ENCODE measurements at places on chromosomes 7 and 10.

GRCh38 chr7:151428378-151429236 is 11.3 kb downstream of the CRYGN start:
- DNase-seq, result no peak

DNA sequence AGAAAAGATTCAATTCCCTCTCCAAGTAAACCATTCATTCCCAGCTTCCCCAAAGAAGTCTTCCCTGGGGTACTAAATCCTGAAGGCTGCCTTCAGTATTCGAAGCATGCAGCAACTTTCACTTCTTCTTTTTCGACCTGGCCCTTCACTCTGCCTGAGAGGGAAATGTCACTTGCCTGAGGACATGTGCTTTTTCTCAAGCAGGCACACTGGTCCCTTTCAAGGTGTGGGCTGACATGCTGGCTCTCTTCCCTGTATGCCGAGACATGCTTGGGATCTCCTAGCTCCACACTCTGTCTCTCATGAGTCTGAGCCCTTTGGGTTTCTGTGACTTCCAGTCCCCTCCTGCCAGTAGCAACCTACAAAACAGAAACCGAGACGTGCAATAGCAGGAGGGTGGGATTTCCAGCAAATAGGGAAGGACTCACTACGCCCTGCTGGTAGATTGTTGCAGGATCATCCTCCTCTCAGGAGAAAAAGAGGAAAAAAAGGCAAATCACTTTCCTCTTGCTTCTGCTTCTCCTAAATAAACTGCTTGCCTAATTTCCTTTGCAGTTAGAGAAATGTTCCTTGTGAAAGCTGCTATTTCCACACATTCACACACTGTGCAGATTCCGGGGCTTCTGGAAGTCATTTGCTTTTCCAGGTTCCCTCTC is 33.5 kb downstream of the FIGNL1 start:
- no peak for DNase-seq

DNA sequence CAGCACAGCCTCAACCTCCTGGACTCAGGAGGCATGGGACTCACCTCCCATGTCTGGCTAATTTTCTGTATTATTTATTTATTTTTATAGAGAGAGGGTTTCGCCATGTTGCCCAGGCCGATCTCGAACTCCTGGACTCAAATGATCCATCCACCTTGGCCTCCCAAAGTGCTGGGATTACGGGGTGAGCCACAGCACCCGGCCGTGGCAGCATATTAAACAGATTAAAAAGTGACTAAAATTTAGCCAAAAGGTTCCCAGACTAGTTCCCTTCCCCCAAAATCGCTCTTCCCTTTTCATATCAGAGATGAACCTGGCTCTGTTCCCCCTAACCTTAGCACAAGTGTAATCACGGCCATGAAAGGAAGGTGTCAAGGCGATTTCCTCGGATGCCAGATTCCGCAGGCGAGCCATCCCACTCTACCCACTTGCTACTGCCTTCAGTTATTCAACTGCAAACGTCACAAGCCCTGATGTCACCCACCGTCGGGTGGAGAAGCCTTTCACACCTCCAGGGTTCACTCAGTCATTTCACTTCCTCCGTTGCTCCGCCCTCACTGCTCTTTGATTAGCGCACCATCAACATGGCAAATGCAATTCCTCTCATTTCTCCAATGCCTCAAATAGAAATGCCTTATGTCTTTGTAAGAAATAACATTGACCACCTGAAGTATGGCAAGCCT is 104.7 kb upstream of the RHEB start:
- no peak for DNase-seq

- no peak for DNase-seq
Observed at GRCh38 chr7:33981671-33982424, 76.5 kb downstream of the BMPER start.

DNA sequence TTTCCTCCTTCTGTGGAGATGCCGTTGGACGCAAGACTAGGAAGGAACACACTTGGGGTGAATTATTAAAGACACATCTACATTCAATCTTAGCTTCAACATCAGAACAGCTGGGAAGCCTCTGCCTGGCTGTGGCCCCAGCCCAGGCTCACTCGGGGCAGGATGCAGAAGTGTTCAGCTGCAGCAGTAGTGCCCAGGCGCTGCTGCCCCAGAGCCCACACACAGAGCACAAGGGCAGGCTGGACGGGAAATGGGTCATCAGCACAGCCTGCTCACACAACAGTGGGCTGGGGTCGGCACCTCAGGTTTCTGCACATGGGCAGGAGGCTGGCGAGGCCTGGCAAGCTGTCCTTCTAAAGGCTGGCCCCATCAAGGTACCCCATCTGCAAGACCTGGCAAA is 42.5 kb downstream of the NOD1 start:
- DNase-seq, result no peak

GRCh38 chr7:27890205-27890849 is 150.4 kb downstream of the TAX1BP1 start:
- DNase-seq, result no peak

- no peak for DNase-seq
Observed at GRCh38 chr7:7207876-7208275, 25.5 kb downstream of the C1GALT1 start.

Measured in activated gamma-delta T cell treated with anti-CD3 and anti-CD28 coated beads, Interleukin-2, amount 50 U/mL, for 16 hours (primary cell).